Smooth muscle cell of trachea (primary cell): ENCODE measurements at places on chromosomes 12 and 14. TPM values are rescaled to one million over a fixed set of nuclear protein-coding genes. Genes with fewer than 3 reads are reported as not detected.

Gene ZNF26
- total RNA-seq = 20.4 and 28.1 TPM in 2 replicates

Gene CPSF6
- 22.3 and 28.4 TPM in 2 replicates for total RNA-seq

Gene DTX1
- total RNA-seq = 0.83 TPM in 1 of 2 replicates, not detected in the other

Gene ATL1
- total RNA-seq = 10.3 and 13.8 TPM in 2 replicates

Gene BDKRB1
- 9.7 and 37.2 TPM in 2 replicates for total RNA-seq
